ENCODE measurements at places on chromosomes 2 and 18.

- DNase-seq: no peak
These were observed 390.8 kb downstream of the TGIF1 start for GRCh38 chr18:3840766-3841165.

DNA sequence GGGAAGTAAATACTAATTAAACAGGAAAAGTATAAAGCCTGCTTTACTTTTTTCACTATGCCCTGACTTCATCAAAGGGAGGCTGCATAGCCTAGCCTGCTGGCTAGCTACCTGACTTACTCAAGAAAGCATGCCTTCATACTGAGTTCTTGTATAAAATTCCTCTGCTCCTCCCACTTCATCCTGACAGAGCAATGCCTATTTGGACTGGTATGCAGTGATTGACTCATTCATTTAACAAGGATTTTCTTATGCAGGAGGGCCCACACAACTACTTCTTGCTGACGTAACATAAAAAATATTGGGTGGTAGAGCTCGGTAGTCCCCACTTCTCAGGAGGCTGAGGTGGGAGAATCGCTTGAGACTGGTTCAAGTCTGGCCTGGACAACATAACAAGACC, 70.5 kb downstream of the PRPF40A start:
- no peak for DNase-seq

GRCh38 chr2:145725876-145726275, 1206.0 kb upstream of the ZEB2 start:
- no peak for DNase-seq

DNA sequence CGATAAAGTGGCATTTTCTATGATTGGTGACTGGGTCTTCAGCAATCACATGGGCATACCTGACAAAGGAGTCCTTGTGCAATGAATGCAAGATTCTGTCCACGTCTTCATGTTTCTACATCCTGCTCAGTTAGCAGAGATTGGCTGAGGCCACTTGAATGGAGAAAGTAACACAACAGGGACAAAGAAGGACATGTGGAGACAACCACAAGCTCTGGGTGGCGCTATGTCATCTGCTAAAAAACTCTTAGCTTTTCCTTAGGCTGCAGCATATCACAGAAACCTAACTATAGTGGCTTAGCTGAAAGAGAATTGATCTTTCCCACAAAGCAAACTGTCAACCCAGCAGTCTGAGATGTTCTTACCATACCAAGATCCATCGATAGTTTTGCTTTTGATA, 1109.7 kb downstream of the SOCS6 start:
- no peak for DNase-seq

DNA sequence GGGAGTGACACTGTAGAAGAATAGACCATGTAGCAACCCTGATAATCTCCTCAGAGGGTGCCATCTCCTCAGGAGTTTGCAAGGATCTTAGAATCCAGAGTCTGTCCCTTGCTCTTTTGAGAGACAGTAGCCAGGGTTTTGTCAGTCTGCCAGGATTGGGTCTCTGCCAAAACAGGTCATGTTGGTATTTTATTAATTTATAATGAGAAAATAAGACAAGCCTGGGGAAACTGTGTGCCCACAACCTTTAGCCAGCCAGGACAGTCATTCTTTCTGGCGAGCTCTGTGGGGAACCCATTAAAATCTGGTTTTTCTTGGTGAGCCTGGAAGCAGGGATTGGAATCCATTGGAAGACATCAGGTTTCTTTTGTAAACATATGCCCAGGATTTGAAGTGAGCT, 78.6 kb downstream of the PTPRM start:
- no peak for DNase-seq

DNA sequence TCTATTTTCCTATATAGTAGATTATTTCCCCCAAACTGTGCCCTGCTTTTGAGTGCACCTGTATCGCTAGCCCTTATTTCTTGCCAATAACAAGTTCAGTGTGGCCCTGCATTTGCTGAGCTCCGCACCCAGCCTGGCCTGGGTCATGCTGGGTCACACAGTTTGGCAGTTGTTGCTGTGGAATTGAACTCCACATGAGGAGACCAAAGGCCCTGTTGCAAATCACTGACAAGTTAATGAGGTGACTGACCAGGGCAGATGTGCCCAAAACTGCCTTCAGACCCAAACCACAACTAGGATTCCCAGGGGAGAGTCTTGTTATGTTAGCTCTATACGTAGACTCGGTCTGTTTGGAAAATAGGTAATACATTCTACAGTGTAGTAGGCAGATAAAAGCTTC, 31.0 kb downstream of the COL4A4 start:
- DNase-seq: no peak

DNA sequence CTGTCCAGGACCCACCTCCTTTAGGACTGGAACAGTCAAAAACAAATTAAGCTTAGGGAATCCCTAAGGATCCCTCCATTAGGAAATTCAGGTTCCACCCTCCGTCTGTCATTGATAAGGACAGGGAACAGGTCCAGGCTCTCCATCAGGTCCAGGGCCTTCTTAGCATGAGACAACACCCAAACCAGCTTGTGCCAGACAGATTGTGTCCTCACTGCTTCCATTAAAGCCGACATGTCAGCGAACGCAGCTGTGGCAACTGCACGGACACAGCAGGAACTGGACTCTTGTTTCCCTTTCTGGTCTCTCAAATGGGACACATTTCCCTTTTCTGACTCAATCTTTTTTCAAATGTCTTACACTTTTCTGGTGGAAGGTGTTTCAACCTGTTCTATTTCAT, 81.4 kb downstream of the BCL11A start:
- no peak for DNase-seq

- no peak for DNase-seq
These were observed 27.0 kb upstream of the FAM124B start for GRCh38 chr2:224428787-224429440.

- no peak for DNase-seq
These were observed 129.6 kb upstream of the SLC1A4 start for GRCh38 chr2:64859312-64860212.

- DNase-seq: no peak
These were observed 13.9 kb downstream of the PCARE start for GRCh38 chr2:29060441-29060840.

DNA sequence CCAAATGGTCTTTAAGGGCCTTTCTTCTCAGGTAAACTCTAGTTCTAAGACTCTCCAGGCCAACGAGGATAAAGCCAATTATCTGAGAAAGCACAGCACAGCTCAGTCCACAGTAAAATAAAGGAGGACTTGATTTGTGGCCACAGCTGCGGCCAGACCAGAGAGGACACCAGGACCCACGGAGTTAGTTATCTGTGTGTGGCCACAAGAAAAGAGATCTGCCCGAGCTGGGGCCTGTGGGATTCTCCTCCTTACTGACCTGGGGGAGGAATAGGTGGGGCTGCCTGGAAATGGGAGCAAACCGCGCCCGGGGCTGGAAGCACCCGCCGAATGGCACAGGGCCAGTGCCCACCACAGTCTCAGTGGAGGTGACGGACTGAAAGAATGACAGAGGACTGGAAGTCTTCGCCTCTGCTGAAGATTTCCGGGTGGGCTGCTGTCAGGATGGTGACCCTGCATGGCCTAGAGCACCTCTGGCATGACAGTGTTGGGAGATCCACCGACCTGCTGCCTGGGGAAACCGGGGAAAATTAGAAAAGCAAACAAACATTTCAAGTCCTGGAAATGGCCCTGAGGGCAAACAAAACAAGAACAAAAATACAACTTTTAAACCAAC, 13.3 kb downstream of the PROC start:
- no peak for DNase-seq

GRCh38 chr2:236334122-236334876, 70.1 kb upstream of the ASB18 start:
- no peak for DNase-seq

DNA sequence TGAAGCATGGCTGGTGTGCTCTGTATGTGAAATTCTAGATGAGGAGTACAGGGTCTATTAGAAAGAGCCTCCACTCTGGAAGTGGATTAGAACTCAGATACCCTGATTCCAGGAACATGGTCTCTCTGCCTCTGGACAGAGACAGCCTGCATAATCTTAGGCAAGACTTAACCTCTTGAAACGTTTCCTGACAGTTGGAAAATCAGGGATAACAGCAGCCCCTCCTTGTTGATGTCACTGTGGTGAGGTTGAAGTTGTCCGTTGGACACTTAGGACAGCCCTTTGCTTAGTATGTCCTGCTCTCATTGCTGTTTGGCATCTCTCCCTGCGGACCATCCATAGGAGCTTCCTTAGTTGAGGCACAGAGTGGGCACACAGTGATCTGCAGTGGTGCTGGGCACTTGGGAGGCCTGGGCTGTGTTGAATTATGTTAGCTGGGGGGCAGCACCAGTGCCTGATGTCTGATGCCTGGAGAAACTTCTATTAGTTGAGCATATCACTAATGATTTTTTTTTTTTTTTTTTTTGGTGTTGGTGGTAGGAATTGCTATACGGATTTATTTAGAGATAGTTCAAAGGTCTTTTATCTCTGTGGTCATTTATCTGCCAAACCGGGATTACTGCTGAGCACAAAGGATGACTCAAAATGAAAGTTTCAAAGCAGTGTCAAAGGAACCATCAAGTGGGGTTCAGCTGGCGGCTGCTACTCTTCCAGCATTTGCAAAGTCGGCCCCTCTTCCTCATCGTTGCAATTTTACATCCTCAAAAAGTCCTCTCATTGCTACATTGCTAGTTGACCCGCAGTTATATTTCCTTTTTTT, 28.8 kb downstream of the SETBP1 start:
- no peak for DNase-seq

DNA sequence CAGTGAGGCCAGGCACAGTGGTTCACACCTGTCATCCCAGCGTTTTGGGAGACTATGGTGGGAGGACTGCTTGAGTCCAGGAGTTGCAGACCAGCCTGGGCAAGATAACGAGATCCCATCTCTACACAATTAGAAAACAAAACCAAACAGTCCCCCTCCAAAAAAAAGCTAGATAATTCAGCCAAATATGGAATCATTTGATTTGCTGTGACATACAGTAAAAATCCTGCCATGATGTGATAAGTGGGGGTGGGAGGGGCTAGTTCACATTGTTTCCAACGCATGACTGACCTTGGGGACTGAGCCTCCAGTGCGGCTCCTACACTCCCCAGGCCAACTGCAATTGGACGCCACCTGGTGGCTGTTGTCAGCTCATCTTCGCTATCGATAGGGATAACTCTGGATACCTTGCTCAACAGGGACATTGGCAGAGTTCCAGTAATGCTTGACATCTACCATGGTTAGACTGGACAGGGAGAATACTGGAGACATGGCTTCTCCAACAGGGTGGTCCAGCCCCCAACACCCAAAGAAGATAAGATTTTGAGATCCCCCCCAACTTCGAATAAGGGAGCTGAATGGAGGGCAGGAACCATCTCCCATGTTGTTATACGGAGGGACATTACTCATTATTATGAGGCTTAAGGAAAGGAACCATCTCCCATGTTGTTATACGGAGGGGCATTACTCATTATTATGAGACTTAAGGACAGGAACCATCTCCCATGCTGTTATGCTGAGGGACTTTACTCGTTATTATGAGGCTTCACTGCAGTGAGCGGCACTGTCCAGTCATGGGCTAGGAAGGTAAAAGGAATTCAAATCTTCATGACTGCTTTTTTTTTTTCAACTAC, 135.9 kb downstream of the TGIF1 start:
- no peak for DNase-seq

DNA sequence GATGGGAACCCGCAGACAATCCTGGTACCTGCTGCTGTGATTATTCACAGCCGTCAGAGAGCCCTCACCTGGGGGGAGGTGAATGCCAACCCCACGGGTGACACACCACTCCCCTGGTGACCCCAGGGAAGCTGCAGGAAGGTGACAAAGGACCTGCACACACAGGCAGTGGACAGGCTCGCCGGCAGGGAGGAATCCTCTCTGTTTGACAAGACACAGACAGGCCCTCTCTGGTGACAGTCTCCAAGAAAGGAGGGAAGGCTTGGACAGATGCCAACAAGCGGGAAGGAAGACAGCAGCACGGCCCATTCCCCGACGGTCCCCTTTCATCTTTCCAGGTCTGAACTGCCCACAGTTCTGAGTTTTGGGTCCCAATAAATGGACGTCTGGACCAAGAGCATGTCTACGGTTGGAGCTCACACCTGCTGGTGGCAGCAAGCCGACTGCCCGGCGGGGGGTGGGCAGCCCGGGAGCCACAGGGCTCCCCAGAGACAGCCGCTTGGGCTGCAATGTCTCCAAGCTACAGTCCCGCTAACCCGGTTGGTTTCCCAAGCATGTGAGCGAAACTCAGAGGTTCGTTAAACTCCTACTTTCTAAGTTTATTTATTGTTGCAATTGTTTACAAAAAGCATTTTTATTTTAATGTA, 31.8 kb downstream of the HDAC4 start:
- DNase-seq: no peak

- no peak for DNase-seq
These were observed 10.7 kb upstream of the IGFBP2 start for GRCh38 chr2:216622526-216622925.

DNA sequence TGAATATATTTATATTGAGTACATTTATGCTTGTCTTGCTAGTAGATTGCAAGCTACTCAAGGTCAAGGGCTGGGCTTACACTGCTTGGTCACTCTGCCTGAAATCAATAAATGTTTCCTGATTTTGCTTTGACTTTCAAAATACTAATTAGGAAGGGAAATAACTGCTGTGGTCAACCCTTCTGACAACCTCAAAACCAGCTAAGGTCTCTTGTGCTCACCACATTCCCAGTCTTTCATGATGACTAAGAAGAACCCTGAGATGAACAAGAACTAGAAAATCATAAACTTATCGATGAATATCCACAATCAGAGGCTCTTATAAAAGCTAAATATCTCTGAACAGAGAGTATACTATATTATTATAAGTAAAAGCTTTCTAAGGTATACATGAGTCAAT, 33.3 kb downstream of the ABCB11 start:
- DNase-seq: no peak

GRCh38 chr2:140551287-140551686, 1579.5 kb downstream of the LRP1B start:
- DNase-seq: no peak

DNA sequence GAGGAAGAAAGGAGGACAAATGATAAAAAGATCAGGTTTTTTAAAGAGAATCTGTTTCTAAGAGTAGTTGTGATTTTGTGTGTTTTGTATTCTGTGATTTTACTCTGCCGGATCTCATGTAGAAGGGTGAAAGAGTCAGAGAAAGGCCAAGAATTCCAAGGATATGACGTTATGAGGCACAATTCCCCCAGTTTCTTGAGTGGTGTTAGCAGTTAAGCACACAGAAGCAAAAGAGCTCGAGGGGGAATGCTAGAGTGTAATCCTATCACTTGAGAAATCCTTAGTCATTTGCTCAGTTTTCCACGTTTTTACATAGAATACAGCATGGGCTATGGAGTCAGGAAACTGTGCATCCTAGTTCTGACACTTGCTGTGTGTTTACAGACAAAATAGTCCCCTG, 34.8 kb downstream of the METTL4 start:
- DNase-seq: no peak

GRCh38 chr2:70201225-70201768, 10.5 kb upstream of the C2orf42 start:
- no peak for DNase-seq

- DNase-seq: no peak
These were observed 51.0 kb upstream of the CTDP1 start for GRCh38 chr18:79628416-79629248.

- no peak for DNase-seq
These were observed 46.0 kb downstream of the CYP27C1 start for GRCh38 chr2:127174136-127174535.

GRCh38 chr2:141767691-141768090, 363.1 kb downstream of the LRP1B start:
- no peak for DNase-seq
